Naive thymus-derived CD4-positive, alpha-beta T cell (primary cell): ENCODE measurements at places on chromosomes 12 and 14.

GRCh38 chr12:95415451-95415850 lies 58.5 kb upstream of the METAP2 start:
- DNase-seq, result no peak

GRCh38 chr12:91091916-91092715 lies 19.2 kb downstream of the LUM start:
- no peak for DNase-seq

DNA sequence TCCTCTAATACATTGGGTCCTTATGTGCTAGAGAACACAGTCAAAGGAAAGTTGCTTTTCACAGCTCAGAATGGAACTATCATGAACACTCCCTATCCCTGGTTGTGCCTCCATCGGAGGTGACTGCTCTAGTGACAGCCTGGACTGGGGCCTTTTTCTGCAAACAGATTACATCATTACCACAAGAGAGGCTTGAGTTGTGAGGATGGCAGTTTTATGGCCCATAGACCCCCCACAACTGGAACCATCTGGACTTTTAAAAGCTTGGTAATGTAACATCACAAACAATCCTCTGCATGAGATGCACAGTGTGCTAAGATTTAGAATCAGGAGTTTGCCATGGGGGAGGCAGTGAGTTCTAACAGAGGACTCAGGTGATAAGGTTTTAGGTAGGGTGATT lies 46.6 kb upstream of the WSCD2 start:
- no peak for DNase-seq

DNA sequence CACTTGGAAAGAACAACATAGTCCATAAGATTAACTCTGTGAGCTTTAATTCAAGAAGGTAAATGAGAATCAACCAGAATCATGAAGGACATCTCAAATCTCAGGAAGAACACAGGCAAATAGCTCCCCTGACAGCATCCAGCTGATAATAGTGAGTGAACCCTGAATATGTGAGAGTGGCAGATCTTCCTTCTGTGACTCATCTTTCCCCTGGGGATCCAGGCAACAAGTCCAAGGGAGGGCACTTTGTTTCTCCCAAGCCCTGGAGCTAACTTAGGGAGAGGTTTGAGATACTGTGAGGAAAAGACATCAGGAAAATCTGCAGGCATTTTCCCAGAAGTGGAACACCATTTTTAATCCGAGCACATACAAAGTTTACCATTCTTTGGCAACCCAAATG lies 763.9 kb upstream of the MGAT4C start:
- DNase-seq, result no peak

DNA sequence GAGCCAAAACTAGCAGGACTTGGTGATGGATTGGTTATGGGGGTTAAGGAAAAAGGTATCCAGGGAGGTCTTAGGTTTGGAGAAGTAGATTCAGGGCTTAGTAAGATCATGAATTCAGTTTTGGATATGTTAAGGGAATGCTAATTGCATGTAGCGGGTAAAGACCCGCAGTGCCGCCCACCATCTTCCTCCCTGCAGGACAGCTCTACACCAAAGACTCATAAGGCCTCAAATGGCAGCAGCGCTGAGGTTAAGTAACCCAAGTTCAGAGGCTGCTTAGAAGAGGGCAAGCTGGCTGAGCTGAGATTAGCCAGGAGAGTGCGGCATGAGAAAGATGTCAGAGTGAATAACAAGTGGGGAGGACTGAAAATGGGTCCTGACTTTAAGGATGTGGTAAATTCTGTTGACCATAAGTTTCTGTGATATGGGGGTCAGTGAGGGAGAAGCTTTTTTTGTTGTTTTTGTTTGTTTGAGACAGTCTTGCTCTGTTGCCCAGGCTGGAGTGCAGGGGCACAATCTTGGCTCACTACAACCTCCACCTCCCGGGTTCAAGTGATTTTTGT lies 26.2 kb downstream of the RAD9B start:
- no peak for DNase-seq

- DNase-seq, result no peak
Observed at GRCh38 chr12:25529738-25530137, 23.3 kb downstream of the LMNTD1 start.

GRCh38 chr12:107983756-107984472 lies 145.2 kb upstream of the WSCD2 start:
- no peak for DNase-seq

- no peak for DNase-seq
Observed at GRCh38 chr12:90079529-90080210, 371.0 kb upstream of the ATP2B1 start.

GRCh38 chr12:23290627-23291330 lies 658.7 kb downstream of the SOX5 start:
- DNase-seq, result no peak

DNA sequence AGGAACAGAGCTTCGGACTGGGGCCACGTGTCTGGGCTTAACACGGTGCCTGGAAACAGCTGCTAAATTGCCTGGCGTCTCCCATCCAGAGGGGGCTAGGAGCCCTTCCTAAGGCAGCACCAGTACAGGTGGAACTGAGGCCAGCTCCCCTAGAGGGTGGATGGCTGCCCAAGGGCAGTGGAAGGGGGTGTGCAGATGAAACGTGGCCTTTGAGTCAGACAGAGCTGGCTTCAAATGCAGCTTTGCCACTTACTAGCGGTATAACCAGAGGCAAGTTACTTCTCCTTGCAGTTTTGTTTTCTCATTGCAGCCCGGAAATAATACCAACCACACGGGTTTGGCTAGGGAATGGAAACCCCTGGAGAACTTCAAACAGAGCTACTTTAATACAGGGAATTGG lies 59.3 kb upstream of the SLC24A4 start:
- no peak for DNase-seq

- no peak for DNase-seq
Observed at GRCh38 chr12:100266585-100266834, 369 bp downstream of the DEPDC4 start.

GRCh38 chr12:98990648-98991047 lies 345.6 kb downstream of the APAF1 start:
- no peak for DNase-seq
